ENCODE measurements at places on chromosomes 3 and 15. TPM values are rescaled to one million over a fixed set of nuclear protein-coding genes. Genes with fewer than 3 reads are reported as not detected.

DNA sequence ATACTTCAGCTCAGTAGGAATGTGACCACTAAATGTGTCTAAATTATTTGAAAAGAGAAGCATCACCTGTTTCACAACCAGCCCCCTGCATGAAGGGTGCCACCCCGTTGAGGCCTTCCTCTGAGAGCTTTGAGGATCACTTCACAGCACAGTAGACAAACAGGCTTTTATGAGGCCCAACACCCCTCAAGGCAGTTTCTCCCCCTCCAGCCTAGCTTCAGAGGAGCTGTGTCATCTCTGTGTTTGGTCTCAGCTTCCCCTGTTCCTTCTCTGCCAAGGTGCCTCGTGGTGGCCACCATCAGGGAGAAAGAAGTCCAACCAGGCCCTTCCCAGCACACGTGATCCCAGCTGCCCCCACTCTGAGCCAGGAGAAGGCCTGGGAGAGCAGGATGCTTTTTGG is 21.6 kb upstream of the DUSP7 start:
- DNase-seq: no peak

- no peak for DNase-seq
Measured at GRCh38 chr3:139122612-139123011, 77.9 kb upstream of the PRR23C start.

GRCh38 chr3:16484216-16484615 is 29.3 kb downstream of the RFTN1 start:
- DNase-seq: no peak

The ITIH1 gene
- not detected for total RNA-seq

The ZNF639 gene
- 34.2 TPM for total RNA-seq

- no peak for DNase-seq
Measured at GRCh38 chr15:52255935-52256334, 39.7 kb downstream of the MYO5C start.

The SOX2 gene
- total RNA-seq: not detected

The CLK3 gene
- total RNA-seq: 148 TPM

- no peak for DNase-seq
Measured at GRCh38 chr3:100360757-100361496, 26.4 kb downstream of the NIT2 start.

The CHST2 gene
- 26.9 TPM for total RNA-seq

The PCLAF gene
- 47.7 TPM for total RNA-seq

The GOLGA6D gene
- not detected for total RNA-seq

GRCh38 chr3:877001-877400 is 215.8 kb upstream of the CNTN6 start:
- DNase-seq: no peak

The VILL gene
- total RNA-seq: 16.9 TPM

- no peak for DNase-seq
Measured at GRCh38 chr15:62534996-62535395, 369.9 kb upstream of the C2CD4B start.

GRCh38 chr3:2511356-2511755 is 412.7 kb downstream of the CNTN4 start:
- no peak for DNase-seq

DNA sequence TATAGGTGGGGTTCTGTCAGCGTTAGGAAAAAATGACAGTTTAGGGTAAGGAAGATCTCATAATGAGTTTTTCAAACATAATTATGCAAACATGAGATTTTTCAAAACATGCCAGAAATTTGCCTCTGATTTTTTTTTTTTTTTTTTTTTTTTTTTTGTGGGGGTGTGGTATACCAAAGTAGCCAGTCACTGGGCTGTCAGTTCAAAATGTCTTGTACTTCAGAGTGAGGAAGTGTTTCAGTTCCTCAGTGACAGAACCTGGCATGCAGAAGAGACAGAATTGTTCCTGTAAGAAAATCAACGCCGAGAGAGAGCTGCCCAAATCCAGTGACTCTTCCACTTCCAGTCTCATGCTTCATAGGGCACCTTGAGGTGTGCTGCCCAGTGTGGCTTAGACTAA is 9.7 kb downstream of the NCBP2 start:
- no peak for DNase-seq

The PEX11A gene
- 3.2 TPM for total RNA-seq

The RETNLB gene
- not detected for total RNA-seq

GRCh38 chr3:39809181-39809994 is at the start of gene MYRIP:
Gene MYRIP, plus strand, starts transcription at chr3:39809609. Its CDS starts 91,208 bp downstream, at chr3:39900817.
- no peak for DNase-seq
